Islet precursor cell (in vitro differentiated cells): ENCODE measurements at places on chromosomes 4 and X.

DNA sequence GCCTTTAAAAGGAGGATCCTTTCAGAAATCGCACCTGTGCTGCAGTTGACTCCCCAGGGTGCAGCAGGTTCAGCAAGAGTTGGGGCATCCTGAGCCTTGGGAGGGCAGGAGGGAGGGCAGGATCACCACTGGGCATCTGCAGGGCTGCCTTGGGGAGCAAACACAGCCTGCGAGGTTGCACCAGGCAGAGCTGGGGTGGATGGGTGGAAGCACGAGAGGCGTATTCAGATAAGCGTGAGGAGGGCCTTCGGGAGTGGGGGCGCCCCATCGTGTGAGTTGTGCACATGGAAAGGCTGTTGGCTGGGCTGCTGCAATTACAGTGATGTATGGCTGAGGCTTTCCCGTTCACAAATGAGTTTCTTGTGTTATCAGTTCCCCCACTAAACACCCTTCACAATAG is 55.5 kb downstream of the PSAPL1 start:
- no peak for DNase-seq

- DNase-seq = peak; percentile 60
These were observed 6.3 kb upstream of the SORCS2 start for GRCh38 chr4:7186031-7186430.

- no peak for DNase-seq
These were observed 15.1 kb downstream of the TEC start for GRCh38 chr4:48254381-48255071.

- no peak for DNase-seq
These were observed 27.0 kb upstream of the CD38 start for GRCh38 chr4:15751153-15751552.

- no peak for DNase-seq
These were observed 118.8 kb downstream of the PDLIM5 start for GRCh38 chr4:94570558-94570957.

DNA sequence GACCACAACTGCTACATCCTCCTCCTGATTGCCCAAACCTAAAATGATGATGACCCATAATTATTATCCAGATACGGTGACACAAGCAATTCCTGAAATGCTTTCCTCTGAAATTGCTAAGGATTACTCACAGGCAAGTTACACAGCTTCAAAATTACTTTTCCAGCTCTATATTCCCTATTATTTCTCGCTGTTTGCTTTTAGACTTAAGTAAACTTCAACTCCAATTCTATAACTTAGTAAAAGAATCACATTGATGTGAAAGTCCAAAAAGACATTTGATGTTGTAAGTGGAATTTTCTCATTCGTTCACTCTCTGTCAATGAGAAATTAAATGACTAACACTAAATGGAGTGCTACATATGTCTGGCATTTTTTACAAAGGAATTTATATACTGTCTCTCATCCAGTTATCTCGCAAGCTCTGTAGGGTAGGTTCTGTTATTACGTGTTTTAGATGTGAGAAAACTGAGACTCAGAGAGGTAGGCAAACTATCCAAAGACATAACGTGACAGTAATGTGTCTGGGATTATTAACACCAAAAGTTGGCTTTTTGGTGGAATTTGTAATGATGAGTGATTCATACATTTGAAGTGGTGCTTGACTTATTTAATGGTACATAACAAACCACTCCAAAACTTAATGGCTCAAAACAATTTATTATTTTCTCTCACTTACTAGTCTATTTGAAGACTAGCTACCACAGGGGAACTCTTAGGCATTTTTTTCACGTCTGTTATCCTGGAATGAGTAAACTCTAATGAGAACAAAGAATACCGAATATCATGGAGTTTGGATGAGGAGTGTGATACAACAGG is 31.5 kb downstream of the PALLD start:
- DNase-seq = no peak

DNA sequence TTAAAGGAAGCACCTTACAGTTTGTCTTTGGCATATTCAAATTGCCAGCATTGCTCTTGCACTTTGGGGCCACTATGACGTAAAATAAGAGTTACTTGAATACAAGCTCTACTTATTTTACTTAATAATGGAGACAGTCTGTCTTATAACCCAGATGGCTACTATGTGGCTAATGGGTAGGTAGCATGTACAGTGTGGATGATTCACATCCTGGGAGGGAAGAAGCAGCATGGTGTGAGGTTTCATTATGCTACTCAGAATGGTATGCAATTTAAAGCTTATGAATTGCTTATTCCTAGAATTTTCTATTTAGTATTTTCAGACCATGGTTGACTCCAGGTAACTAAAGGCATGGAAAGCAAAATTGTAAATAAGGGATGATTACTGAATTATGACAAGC is 761.8 kb upstream of the ATOH1 start:
- DNase-seq = no peak
